ENCODE measurements at places on chromosomes 5 and 9.

DNA sequence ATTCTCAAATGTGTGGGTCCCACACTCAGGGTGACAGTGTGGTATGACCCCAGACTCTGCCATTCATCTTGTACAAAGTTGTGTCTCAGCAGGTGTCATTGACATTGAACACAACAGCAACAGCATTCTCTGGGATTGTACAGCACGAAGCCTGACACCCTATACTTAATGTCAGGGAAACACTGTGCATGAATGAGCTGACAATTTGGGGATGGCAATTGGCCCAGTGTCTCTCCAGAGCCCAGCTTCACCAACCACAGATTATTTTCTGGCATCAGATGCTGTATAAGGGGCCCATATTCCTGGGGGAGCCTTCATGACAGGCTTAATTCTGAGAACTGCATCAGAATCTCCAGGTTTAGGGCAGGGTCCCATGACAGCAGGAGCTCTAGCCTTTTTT lies 143.2 kb downstream of the GCNT1 start:
- no peak for DNase-seq

DNA sequence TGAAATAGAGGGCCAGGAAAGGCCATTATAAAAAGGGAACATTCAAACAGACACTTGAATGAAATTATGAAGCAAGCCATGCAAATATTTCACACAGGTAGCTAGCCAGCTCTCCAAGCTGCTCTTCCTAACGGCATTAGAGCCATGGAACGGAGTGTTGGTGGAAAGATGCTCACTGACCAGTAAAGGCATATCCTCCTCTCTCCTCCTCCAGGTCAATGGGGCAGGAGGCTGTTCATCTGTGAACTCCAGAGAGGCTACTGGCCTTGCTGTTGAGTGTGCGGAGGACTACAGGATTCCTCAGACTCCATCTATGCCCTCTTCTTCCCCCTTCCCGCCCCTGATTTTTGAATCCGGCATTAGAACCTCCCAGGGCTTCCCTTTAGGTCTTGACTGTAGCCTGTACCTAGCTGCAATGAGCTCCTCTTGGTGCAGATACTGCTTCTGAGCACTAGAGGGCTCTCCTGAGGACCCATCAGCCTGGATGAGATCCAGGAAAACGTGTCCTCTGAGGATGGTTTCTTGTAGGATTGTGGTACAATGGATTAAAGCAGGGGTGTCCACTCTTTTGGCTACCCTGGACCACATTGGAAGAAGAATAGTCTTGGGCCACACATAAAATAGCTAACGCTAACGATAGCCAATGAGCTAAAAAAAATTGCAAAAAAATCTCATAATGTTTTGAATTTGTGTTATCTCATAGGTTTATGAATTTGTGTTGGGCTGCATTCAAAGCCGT lies 162.2 kb downstream of the SREK1 start:
- no peak for DNase-seq

DNA sequence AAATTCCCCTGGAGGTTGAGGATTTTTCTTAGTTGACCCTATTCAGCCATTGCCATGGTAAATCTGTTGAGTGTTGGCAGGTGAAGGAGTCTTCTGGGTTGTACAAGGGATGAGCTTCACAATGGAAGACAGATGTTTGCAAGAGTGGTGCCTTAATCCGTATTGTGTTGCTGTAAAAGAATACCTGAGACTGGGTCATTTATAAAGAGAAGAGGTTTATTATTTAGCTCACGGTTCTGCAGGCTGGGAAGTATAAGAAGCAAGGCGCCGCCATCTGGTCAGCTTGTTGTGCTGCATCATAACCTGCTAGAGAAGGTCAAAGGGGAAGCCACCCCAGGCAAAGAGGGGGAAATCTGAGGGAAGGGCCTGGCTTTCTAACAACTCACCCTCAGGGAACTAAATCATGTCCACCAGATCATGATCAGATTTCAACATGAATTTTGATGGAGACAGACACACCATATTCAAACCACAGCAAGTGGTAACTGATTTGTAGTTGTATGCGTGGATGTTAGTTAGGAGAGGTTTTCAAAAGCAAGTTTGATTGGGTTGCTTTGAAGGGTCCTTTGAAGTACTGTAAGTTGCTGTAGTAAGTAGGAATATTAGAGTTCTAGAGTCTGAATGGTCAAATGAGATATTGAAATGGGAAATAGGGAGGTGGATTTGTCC lies 2.5 kb downstream of the TNPO1 start:
- DNase-seq = no peak

DNA sequence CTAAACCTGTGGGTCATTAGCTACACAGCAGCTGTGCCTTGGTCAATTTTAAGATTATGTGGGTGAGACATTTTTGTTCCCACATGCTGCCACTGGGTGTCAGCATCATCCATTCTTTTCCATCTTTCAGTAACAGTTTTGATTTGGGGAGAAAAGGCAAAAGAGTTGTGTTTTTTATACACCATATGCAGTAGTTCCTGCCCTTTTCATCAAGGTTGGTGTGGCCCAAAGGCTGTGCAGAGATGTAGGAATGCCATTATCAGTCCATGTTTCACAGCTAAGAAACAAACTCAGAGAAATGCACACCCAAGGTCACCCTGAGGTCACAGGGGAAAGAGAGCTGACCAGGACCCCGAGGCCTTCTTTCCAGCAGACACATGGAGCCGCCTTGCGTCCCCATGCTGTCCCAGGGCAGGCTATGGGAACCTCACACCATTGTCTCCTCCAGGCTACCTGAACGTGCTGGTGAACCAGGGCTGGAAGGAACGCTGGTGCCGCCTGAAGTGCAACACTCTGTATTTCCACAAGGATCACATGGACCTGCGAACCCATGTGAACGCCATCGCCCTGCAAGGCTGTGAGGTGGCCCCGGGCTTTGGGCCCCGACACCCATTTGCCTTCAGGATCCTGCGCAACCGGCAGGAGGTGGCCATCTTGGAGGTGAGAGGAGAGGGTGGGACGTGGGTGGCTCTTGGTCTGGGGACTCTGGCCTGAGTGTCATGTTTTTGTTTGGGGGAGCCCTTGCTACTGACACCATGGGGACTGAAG lies 27.8 kb upstream of the GRPEL2 start:
- no peak for DNase-seq

- no peak for DNase-seq
Measured at GRCh38 chr9:126563556-126563955, 50.2 kb upstream of the LMX1B start.

- no peak for DNase-seq
Measured at GRCh38 chr5:61624553-61625136, 292.6 kb downstream of the ZSWIM6 start.

GRCh38 chr9:70413464-70413798 lies 1.0 kb downstream of the KLF9 start:
- no peak for DNase-seq

DNA sequence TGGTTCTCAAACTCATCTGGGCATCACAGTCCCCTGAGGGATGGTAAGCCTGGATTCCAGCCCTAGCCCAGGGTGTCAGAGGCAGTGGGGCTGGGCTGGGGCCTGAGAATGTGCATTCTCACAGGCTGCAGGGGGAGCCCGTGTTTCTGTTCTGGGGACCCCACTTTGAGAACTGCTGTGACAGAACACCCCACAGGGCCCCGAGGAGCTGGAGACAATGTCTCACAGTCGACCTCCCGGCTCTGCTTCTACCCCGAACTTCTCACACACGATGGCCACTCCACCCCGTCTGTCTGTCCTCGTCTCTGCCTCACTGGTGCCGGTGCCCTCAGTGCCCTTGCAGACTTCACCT lies 130.0 kb downstream of the CACNA1B start:
- DNase-seq = no peak

- no peak for DNase-seq
Measured at GRCh38 chr9:131630205-131630831, 85.0 kb downstream of the PRRT1B start.

DNA sequence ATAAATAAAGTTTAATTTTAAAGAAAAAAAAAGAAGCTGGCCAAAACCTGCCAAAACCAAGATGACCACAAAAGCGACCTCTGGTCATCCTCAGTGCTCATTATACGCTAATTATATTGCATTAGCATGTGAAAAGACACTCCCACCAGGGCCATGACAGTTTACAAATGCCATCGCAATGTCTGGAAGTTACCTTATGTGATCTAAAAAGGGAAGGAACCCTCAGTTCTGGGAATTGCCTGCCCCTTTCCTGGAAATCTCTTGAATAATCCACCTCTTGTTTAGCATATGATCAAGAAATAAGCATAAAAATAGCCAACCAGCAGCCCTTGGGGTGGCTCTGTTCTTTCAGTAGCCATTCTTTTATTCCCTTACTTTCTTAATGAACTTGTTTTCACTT lies 178.3 kb upstream of the MAP1B start:
- no peak for DNase-seq

DNA sequence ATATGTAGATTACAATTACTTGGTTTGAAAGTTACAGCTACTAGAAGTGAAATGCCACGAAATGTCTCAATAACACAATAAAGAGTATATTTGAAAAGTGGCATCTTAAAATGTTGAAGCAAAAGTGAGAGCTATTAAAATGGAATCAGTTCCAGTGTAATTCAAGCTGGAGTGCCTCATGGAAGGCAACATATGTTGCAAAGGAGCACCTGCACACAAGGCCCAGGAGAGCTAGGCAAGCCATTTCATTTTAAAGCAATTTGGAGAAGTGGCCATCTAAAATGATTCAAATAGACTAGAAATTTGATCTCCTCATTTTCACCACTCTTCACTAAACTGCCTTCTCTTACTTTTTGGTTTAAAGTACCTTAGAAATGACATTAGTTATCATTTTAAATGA lies 167.8 kb downstream of the GABRB2 start:
- DNase-seq = no peak

All from activated CD4-positive, CD25-positive, alpha-beta regulatory T cell treated with anti-CD3 and anti-CD28 coated beads, Interleukin-2, amount 50 U/mL, for 16 hours (primary cell).